ENCODE measurements at places on chromosomes 16 and 17.

DNA sequence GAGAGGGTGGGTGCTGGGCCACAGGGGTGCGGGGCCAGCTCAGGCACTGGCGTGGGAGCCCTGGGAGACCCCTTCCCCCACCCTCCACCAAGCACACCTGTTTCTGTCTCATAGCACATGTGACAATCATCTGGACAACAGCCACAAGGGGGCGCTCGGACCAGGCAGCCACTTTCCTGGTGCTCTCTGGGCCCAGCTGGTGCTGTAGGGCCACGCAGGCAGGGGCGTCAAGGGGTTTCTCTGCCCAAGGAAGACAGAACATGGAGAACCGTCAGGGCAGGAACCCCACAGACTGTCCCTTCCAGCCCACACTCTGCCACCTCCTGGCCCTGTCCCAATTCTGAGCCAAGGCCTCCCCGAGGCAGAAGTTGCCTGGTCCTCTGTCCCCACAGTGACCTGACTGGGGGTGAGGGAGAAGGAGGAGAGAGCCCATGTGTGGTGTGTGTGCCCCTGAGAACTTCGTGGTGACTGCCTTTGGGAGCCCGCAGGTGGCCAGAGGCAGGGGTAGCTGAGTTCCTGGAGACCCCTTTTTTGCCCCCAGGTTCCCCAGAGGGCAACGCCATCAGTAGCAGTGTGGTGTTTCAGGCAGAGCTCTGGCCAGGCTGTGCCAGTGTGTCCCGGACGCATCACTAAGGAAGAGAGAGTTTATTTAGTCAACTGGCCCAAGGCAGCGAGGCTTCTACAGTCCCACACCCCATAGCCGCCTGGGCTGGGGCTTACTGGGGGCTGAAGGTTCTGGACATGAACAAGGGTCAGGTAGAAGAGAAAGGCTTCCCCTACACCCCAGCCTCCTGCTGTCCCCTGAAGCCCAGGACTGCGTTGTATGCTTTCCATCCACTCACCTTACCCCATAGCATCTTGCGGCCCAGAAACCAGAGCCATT is 3.1 kb upstream of the SETD6 start:
- DNase-seq: peak; percentile 68

DNA sequence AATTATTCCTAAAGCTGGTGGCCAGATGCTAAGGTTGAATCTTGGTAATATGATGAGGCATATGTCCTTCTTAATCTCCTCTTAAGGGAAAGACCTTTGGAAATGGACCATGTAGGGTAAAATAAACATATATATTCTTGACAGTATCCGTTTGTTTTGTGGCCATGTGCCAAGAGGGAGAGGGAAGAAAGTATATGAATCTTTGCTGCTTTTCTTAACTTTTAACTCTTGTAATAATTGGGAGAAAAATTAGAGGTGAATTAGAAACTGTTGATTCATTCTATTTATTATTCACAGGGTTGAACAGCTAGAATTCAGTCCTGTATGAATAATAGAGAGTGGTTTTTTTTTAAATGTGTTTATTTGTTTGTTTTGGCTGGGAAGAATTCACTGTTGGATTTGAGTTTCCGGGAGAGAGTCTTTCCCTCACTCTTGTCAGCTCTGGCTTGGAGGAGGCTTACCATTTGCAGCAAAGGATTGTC is 31.6 kb downstream of the AATF start:
- DNase-seq: no peak

DNA sequence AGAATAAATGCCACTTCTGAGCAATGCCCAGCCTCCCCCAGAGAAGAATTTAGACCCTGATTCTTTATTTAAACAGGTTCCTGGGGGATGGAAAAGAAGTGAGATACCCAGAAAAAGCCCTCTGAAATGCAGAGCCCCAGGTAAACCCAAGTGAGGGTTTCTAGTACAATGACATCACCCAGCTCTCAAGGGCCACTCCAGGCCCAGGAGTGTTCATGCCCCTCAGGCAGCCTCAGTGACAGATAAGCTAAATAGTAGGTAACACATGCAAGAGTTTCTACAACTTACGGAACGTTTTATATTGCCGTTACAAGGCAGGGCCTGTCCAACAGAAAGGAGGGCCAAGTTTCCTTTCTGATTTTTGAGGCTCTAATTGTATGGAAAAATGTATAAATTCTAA is 683.7 kb upstream of the SALL1 start:
- DNase-seq: no peak

DNA sequence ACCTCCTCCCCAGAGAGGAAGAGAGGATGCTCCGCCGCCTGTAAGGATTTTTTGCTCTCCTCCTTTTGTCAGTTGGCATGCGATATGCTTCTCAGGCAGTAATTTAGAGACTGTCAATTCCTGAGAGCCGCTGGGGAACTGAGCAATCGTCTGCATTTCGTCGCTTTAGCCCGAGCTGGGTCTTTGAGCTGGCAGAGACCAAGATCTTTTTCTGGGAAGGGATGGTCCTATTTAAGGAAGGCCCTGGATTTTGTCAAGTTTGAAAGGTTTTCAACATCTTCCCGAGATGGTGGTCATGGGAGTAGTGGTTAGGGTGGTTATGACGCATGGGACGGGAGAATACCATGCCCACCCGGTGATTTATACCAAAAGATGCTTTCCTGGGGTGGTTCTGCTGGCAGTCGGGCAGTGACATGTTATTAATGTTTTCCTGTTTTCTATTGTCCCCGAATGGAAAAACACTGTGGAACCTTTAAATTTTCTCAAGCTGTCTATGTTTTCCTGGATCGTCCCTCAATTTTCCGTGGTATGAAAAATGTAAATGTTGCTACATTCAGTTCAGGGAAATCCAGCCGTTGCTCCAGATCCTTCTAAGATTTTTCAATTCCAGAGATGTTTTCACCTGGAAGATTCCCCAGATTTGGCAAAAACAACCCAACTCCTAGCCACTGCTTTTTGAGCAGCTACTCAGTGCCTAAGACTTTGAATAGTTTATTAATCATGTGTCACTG is 586.4 kb downstream of the MAF start:
- no peak for DNase-seq

GRCh38 chr16:322476-323143 is 29.9 kb downstream of the AXIN1 start:
- DNase-seq: no peak

- DNase-seq: no peak
Observed at GRCh38 chr16:2392025-2392424, 37.2 kb upstream of the CCNF start.

GRCh38 chr16:87131996-87132345 is 185.2 kb downstream of the C16orf95 start:
- DNase-seq: no peak

DNA sequence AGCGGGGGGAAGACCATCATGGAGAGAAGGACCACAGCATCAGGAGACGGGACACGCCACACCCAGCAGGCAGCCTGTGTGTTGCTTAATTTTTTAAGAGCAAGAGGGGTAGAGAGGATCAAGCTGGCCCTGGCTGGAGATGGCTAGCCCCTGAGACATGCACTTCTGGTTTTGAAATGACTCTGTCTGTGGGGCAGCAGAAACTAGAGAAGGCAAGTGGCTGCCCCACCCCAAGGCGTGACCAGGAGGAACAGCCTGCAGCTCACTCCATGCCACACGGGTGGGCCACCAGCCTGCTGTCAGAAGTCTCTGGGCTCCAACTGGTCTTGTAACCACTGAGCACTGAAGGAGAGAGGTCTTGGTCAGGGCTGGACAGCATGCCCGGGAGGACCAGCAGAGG is 75.5 kb downstream of the SOCS1 start:
- DNase-seq: no peak

DNA sequence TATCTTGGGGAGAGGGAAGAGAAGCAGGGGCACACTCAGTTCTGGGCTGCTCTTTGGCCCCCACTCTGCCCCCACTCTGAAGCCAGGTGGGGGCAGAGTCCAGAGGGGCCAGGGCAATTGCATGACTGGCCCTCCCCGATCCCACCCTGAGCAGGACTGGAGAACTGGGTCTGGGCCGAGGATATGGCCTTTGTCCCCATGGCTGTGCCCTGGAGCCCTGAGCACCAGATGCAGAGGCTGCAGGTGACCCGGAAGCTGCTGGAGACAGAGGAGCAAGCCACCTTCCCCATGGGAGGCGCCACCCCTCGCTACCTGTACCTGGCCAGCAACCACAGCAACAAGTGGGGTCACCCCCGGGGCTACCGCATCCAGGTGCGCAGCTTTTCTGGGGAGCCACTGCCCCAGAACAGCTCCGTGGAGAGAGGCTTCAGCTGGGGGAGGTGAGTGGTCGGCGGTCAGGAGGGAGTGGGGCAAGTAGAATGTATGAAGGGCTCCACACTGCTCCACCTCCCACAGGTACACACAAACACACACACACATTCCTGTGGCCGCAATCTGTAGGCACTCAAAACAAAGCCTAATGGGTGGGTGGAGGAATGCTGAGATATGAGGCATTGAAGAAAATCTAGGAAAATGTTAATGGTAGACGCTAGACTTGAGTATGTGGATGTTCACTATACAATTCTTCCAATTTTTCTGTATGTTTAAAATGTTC is 21.4 kb downstream of the AOC3 start:
- DNase-seq: no peak

DNA sequence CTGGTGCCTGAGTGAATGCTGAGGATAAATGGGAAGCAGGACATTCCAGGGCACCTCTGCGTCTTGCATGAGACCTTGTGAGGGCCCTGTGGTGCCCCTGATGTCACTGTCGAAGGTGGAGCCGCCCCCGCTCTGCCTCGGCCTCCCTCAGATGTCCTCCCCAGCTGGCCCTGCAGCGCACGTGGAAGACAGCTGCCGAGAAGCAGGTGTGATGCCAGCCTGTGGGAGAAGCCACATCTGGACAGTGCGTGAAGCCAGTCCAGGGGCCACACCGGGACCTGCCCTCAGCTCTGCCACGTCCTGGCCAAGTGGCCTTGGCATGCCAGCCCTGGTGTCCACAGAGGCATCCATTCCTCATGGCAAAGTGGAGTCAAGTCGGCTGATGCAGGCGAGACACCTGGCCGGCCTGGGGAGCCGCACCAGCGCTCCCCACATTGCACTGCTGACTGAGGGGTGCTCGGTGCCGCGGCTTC is 21.6 kb upstream of the METRNL start:
- no peak for DNase-seq

DNA sequence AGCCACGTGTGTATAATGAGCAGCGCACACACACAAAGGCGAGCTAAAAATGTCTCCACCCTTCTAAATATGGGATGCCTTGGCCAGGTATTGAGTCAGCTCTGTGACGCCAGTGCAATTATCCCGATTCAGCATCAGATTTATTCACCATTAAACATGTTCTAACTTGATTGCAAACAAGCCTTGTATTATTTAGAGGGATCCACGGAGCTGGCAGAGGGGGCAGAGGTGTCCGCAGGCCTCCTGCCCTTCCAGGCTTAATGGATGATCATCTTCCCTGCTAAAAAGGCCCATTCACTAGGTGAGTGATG is 591.7 kb downstream of the MAF start:
- no peak for DNase-seq

DNA sequence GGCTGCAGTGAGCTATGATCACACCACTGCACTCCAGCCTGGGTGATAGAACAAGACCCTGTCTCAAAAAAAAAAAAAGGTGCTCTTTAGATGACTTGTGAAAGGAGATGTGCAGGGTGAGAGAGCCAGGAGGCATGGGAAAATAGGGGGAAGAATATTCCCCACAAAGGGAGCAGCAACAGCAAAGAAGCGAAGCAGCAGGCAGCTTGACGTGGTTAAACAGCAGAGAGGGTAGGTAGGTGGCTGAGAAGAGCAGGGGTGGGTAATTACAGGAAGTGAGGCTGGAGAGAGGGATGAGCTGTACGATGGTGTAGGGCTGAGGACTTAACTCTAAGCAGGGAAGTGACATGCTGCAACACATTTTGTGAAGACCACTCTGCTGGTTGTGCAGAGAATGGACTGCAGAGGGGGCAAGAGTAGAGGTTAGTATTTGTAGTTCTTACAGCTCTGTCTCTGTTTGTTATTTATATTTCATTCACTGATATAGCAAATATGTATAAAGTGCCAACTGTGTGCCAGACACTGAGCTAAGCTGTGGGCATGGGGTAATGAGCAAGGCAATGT is 1.6 kb downstream of the HEATR3 start:
- no peak for DNase-seq

DNA sequence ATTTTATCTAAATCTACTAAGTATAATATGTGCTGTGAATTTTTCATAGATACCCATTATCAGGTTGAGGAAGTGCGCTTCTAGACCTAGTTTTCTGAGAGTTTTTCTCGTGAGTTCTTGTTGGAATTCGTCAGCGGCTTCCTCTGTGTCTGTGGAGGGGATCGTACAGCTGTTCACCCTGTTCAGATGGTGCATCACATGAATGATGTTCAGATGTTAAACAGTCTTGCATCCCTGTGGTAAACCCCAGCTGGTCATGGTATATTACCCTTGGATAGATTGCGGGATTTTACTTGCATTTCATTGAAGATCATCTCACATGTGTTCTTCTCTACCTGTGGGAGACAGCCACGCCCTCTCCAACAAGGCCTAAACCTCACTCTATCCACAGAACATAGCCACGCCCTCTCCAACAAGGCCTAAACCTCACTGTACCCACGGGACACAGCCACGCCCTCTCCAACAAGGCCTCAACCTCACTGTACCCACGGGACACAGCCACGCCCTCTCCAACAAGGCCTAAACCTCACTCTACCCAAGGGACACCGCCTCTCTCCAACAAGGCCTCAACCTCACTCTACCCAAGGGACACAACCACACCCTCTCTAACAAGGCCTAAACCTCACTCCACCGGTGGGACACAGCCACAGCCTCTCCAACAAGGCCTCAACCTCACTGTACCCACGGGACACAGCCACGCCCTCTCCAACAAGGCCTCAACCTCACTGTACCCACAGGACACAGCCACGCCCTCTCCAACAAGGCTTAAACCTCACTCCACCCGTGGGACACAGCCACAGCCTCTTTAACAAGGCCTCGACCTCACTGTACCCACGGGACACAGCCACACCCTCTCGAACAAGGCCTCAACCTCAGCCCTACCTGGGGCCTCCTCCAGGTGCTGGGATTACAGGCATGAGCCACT is 180.2 kb upstream of the CHMP6 start:
- DNase-seq: no peak

GRCh38 chr17:31452101-31452500 is 60.6 kb downstream of the RAB11FIP4 start:
- no peak for DNase-seq

DNA sequence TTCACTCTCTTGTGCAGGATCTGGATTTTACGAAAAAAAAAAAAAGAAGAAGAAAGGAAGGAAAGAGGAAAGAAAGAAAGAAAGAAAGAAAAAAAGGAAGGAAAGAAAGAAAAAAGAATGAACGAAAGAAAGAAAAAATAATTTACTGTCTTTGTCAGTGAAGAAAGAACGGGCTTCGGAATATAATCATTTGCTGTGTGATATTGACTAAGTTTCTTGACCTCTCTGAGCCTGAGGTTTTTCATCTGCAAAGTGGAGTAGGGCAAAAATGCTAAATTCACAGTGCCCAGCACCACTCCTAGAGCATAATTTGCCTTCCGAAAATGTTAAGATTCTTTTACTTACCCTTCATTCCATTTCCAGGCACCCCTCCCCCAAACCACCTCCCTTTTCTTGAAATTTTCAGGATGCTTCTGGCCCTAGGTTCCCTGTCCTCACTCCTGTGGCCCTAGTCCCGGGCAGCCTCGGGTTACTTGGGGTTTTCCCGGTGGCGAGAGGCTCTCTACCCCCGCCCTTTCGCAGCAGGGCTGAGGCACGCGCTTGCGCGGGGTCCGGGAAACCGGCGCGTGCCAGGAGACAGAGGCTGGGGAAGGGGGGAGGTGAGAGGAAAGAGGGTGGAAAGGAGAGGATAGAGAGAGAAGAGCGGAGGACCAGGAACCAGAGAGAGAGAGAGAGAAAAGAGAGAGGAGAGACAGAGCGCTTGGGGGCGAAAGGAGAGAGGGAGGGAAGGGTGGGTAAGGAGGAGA is at the start of gene CNTNAP1:
Gene CNTNAP1, plus strand, starts transcription at position 556 of the 746 bp plus-strand sequence. CDS start 299 bp downstream, outside the sequence.
- DNase-seq: no peak
